ENCODE measurements at places on chromosomes 3 and 15.

- DNase-seq: no peak
Measured at GRCh38 chr3:66567077-66567476, 66.3 kb upstream of the LRIG1 start.

- peak; percentile 57 for DNase-seq
Measured at GRCh38 chr15:52179278-52180195, 11.7 kb downstream of the GNB5 start.

- DNase-seq: no peak
Measured at GRCh38 chr3:177536873-177537272, 339.6 kb upstream of the TBL1XR1 start.

- no peak for DNase-seq
Measured at GRCh38 chr3:30948426-30948825, 54.0 kb upstream of the GADL1 start.

DNA sequence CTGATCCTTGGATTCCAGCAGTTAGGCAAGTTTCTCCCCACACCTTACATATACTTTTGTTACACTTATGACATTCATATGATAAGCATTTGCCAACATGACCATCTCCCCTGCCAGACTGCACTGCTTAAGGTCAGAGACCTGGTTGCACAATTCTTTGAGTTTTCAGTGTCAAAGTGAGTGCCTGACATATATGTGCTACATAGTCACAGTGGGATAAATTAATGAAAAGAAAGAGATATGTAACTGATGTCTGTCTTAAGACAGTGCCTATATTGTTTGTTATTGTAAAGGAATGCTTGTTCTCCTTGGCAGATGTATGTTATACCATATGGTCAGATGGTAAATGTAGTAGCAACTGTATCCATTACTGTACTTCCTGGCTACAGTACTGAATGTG, 3.5 kb upstream of the DCUN1D1 start:
- no peak for DNase-seq

DNA sequence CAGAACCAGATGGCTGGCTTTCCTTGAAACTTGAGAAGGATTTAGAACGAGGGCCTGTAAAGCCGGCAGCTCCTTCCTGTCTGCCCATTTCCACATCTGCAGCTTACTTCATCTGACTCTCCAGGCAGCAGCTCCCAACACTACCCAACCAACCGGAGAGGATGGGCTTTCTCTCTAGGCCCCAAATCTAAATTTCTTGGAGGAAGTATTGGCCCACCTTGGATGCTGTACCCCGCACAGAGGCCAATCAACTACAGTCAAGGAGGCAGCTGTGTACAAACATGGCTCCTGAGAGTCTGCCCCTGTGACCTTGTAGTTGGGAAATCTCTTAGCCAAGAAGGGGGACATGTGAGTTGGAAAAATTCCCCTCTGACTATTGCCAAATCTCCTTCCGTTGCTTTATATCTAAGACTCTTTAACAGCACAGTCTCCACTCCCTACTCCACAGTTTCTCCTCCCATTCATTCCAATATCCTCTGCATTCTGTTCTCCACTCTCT, 8.0 kb upstream of the ACAP2 start:
- no peak for DNase-seq

DNA sequence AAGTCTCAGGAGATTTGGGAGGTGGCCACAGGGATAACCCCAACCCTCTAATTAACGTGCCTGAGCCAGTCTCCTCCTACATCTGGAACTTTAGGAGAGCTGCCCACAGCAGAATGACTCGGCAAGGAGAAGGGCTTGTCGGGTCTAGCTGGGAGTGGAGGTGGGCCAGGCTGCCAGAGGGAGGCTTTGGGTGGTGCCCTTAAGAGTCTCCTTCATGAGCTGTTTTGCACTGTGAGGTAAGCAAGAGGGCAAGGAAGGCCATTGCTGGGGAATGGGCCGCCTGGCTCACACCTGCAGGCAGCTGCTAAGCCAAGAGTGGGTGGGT, 3.6 kb upstream of the TNK2 start:
- DNase-seq: no peak

DNA sequence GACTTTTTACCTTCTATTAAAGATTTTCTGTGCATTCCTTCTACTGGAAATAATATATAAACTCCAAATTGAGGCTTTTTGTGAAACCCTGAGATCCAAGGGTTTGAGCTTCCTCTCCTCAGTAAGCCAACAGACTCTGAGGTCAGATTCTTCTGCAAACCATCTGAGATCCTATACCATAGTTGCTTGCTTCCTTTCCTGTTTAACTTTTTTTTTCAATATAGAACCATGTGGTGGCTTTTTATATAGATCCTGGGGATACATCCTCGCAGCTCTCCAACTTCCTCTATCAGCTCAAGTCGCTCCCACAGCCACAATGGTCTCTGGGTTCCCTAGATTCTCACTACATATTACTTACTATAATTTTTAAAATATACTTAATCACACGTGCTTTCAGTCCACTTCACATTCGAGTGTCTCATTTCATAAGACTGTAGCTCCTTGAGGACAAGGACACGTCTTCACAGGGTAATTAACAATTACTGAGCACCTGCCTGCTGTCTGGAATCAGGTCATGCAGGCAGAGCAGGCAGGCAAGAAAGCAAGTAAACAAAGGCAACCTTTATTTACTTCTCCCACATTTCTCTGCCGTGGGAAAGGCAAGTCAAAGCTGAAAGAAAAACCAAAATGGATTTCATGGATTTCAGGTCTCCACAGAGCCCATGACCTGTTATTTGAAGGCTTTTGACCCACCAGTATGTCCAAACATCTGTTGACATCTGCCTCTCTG, 941.5 kb downstream of the FHIT start:
- no peak for DNase-seq

DNA sequence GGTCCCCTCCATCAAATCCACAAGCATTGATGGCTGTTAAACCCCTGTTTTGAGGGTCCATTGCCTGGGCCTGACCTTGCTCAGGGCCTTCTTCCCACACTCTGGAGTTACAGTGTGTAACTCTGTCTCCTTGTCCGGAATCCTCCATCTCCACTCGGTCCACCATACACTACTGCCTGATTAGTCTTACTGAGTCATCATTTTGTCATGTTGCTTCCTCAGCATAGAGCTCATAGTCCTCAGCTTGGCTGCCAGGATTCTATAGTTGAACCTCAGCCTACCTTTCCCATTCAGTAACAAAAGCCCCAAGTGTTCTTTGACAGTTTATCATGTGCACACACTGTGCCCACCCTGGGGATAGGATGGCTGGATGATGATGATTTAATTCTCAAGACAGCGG, 113.0 kb downstream of the PDE8A start:
- DNase-seq: no peak

DNA sequence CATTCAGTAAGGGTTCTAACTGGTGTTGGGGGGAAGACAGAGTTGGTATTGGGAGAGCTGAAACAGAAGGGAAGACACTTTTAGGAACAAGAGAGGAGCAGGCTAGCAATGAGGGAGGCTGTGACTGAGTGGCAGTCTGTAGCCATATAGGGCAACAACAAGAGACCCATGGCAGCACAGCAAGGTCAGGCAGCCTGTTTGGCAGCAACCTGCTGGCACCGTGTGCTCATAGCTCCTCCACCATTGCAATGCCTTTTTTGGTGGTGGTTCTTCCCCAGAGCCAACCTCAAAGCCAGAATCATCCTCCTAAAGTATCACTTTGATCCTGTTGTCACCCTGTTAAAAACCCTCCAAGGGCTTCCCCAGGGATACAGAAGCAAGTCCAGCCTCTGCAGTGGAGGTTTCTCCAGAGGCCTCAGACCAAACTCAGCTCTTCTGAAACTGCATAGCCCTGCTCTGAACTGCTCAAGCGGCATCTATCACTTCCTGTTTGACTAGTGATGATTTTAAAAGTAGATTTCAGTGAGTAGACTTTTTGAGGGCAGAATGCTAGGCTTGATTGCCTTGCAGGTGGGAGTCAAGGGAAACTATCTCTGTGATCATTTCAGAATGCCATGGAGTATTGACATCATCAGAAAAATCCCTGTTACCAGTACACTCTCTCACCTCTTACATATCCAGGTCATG, 176.9 kb downstream of the STAC start:
- DNase-seq: no peak

Data from NCI-H1694 (cell line).